Left colon (tissue), 2 donors: ENCODE measurements at places on chromosomes 5 and 9. TPM values are rescaled to one million over a fixed set of nuclear protein-coding genes. Genes with fewer than 3 reads are reported as not detected.

Gene SLC25A2
- 1.4 TPM for total RNA-seq

Gene IL7R
- total RNA-seq: 12.0 TPM

DNA sequence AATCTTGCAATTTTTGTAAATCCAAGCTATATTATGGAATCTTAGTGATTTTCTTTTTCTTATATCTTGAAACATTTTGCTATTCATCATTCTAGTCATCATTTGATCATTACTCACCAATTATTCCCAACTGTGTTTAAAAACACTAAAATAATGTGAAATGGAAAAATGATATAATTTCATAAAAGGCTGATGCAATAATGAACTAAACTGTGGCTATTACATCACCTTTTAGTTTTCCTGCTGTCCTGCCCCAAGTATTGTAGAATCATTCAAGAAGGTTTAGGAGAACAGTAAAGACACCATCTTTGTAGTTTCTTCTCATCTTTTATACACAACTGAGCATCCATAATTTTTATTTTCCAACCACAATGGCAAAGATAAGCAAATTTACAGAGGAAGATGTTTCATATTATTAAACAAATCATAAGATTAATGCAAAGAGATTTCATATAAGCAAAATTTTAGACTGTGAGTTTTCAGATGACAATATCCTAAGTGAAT is 431.0 kb upstream of the SLC30A5 start:
- no peak for DNase-seq

DNA sequence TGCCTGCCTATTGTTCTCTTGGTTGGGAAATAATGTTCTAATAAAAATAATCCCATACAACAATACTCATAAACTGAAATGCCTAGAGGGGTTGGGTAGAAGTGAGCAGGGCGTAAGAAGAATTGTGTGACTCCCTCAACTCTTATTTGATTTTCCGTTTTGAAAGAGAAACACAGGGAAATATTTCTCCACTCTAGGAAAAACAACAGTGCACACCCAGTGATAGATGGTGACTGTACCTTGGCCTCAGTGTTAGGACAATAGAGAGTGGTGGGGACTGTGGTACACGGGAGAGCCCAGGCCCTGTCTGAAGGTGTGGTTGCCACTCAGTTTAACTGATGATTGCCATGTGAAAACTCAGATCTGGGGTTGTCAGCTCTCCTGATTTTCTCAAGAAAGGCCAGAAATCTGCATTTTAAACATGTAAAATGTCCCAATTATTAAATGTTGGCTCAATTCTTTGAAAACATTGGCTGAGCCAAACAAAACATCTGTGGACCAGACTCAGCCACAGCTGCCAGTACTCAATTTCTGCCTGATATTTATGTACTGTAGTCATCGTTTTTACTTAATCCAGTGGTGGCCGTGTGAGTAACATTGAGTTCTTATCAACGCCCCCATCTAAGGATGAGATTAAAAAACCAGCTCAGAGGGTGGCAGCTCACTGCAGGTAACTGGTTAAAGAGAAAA is 103.8 kb upstream of the ZNF618 start:
- DNase-seq: no peak
